ENCODE measurements at places on chromosomes 2 and 18.

- DNase-seq: no peak
These were observed 175.8 kb downstream of the LOXHD1 start for GRCh38 chr18:46481048-46481846.

- no peak for DNase-seq
These were observed 45.0 kb downstream of the SDC1 start for GRCh38 chr2:20179755-20180594.

DNA sequence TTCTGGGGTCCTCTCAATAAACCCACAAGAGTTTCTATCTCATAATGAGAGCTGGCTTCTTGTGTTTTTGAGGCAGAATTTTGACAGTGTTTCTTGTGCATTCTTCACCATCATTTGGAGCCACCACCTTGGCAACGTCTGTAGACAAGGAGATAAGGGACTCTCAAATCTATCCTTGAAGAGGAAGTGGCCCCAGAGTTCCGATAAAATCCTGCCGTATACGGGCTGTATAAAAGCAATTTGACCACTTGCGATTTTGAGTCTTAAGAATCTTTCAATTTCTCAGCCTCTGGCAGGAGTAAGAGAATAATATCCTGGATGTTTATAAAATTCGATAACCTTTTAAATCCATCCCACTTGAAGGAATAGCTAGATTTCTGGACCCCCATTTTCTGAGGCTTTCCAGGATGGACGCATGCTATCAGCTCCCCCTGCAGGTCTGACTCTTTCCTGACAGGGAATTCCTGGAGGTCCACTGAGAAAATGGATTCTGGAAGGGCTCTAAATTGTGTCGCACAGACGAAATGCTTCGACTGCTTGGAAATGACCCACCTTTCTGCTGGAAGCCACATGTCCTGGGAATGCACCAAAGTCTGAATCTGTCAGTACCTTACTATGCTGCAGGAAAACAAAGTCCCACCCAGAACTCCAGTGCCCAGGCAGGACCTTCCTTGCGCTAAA is 54.1 kb downstream of the E2F6 start:
- no peak for DNase-seq

DNA sequence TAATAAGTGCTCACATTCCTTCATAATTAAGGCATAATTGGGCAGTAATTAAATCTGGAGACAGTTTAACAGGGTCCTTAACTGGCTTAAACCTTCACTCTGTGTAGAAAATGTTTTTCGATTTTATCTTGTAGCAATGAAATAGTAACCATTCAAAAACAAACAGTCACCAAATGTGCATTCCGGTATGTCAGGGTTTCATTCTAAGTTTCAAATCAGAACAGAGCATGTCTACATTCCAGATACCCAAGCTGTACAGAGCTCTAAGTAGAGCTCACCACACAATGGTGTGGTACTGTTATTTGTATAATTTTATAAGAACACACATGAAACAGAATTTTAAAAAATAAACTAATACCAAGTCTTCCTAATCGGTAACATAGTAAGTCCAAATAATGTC is 52.6 kb downstream of the SMAD2 start:
- DNase-seq: no peak

DNA sequence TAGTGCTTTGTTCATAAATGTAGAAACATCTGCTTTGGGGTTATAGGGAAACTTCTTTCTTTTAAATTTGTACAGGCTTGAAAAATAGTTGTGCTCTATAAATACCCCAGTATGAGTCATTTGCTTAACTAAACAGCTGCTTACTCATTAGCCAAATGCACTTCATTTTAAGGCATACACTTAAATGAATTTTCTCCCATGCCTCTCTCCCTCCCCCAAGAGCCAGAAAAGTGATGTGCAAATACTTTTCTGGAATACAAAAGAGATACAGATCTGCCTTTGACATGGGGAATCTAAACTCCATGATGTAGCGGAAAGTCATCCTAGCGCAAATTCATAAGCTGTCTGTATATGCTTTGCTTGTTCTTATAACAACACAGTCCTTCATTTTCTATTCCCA is 469.4 kb downstream of the DLGAP1 start:
- DNase-seq: no peak

- DNase-seq: no peak
These were observed 20.8 kb downstream of the KIF1A start for GRCh38 chr2:240799033-240799820.

GRCh38 chr2:156399950-156400705 is 36.1 kb upstream of the GPD2 start:
- peak; percentile 31 for DNase-seq

DNA sequence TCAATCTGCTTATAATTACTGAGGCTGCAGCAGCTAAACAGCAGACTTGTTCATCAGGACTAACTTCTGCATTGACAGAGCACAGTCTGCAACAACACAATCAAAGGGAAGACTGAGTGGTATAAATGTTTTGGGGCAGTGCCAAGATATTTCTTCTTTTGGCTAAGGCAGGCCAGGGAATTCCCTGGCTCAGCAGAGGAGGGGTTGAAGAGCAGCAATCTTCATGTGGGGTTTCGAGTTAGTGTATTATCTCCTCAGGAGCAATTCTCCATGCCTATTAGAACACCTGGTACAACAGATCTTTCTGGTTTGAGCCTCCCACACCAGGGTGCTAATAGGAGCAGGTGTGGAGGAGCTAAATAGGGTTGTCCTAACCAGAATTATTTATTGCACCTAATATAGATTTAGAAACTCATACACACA is 103.0 kb upstream of the STK17B start:
- DNase-seq: no peak

DNA sequence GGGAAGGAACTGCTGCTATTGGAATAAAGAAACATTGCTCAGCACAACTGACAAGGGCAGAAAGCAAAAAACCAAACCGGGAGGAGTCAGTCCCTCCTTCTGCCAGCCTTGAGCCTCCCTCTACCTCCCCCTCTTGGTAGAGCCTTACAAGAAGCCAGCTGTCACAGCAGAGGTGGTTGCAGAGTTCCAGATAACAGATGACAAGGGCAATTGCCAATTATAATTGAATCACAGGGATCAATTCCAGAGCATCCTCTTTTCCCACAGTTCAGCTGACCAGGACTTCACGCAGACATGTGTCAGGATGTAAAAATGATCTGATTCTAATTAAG is 548.2 kb upstream of the LRRTM1 start:
- DNase-seq: no peak

DNA sequence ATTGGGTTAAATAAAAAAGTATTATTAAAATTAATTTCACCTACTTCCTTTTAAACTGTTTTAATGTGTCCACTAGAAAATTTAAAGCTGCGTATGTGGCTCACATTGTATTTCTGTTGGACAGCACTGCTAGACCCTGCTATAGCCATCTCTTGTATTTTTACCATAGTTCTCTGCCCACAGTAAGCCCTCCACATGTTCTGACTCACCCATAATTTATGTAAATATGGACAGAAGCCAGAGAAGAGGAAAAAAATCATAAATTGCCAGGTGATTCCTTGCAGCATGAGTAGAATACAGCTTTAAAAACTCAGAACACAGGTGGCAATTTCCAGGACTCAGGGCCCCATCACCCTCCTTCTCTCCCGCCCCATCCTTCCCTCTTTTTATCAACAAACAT is 142.4 kb upstream of the MEX3C start:
- DNase-seq: no peak

DNA sequence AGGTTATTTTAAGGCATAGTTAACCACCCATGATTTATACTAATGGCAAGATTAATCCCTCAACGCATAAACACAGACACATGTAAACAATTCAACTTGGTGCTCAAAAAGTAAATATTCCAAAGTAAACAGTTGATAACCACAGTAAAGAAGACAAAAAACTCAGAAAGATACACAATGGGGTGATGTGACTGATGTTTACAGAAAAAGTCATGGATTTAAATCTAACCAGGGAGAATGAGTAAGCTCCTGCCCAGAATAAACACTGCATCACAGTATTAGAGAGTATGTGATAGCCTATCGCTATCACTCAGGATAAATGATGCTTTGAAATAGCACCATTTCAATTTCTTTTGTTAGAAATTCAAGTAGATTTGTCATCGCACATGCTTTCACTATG is 49.3 kb downstream of the HIBCH start:
- no peak for DNase-seq

DNA sequence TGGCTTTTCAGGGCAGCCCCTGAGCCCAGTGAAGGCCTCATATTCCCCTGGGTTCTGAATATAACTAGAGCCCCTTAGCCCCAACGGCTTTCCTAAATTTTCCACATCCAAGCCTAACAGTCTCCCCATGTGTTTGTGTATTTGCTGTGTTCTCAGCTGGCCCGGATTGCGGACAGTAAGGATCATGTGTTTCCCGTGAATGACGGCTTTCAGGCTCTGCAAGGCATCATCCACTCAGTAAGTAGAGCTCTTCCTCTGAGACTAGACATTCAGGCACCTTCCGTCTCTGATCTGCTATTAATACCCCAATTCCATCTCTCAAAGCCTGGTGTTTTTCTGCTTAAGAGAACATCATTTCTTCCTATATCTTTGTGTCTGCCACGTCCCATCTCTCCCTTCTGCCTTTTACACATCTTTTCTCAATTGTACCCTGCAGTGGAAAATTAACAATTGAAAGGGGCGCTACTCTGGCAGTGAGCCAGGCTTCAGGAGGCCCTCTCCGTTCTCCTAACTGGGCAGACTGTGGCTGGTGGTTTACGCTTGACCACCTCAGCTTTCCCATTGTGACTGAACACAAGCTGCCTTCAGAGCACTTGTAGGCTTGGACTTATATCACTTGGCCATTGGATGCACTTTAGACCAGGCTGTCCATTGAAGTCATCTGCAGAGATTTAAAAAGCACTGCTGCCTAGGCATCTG is 64.4 kb downstream of the ANTXR1 start:
- no peak for DNase-seq

- DNase-seq: no peak
These were observed 1.7 kb downstream of the SLC8A1 start for GRCh38 chr2:40450066-40450795.

DNA sequence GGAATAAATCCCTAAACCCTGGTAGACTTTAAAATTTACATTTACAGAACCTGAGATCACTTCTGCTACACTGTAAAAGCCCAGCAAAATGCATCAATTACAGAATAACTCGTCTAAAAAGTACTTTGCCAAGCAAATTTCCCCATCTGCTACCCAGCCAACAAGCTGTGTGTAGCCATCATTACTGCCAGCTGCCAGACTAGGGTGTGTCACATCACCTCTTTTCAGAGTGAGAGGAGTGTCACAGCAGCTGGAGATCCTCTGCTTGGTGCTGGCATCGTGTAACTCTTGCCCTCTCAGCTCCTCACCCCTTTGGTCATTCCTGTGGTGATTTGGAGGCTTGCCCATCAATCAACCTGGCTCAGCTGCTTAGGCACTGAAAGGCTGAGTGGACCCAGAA is 340.4 kb upstream of the MMADHC start:
- DNase-seq: no peak

DNA sequence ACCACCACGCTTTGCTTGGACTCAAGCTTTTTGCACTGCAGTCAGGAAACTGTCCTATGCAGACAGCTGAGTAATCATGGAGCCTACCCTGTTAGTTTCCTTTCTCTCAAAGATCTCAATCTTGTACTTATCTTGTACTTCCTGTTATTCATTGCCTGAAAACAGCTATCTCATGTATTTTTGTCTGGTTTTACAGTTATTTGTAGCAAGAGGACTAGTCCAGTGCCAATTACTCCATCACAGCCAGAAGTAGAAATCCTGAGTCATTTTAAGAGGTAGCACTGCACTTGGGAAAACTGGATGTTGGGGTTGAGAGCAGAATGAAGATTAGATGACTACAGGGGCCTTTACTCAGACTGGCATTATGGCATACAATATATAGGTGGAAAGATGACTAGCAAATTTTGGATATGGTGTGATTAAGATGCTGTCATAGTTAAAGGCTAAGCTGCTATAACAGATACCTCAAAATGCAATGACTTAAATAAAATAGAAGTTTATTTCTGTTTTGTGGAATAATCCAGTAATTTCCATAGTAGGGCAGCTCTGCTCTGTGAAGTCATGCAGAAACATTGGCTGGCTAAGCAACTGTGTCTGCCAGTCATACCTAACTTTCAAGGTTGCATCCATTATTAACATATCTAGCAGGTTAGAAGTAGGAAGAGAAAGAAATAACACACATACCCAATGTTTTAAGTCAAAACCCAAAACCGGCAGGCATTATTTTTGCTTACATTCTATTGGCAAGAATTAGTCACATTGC is 21.1 kb upstream of the CHMP3 start:
- no peak for DNase-seq

- DNase-seq: no peak
These were observed 655.1 kb downstream of the DSC3 start for GRCh38 chr18:30387401-30387800.

GRCh38 chr18:62438018-62438329 is 84.9 kb upstream of the ZCCHC2 start:
- DNase-seq: no peak

DNA sequence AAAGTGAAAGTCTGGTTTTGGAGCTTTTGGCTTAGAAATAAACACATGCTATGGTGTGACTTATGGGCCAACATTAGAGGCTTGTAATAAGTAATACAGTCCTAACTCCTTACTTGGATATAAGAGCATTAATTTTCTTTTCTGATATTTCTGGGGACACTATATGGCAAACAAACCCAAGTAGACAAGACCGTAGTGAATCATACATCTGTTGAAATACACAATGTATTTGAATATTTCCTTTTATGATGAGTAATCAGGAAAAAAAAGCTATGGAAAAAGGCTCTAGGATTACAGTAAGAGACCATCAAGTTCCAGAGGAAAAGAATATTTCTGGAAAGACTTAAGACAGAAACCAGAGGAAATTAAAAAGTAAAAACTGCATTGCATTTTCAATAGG is 146.0 kb upstream of the CYP26B1 start:
- no peak for DNase-seq

- DNase-seq: no peak
These were observed 67.3 kb downstream of the ITGB6 start for GRCh38 chr2:160132761-160133160.

- no peak for DNase-seq
These were observed 47.9 kb upstream of the ITGAV start for GRCh38 chr2:186542002-186542401.

- DNase-seq: no peak
These were observed 359.5 kb upstream of the RGPD4 start for GRCh38 chr2:107466984-107467773.

DNA sequence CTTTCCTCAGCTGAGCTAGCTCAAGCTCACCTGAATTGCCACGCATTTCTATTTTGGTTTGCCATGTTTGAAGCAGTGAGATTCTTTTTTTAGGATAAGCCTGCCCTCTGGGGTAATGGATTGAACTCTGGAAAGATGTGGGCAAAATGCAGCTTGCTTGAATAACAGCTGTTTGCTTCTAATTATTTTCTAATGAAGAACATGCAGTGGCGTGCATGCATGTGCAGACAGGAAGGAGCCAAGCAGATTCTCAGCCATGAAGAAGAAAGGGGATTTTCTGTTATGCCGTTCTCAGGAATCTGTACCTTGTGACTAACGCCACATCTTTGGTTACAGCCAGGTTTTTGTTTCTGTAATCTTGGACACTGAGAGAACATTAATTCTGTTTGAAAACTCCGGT is 171.2 kb downstream of the ANTXR1 start:
- DNase-seq: no peak

GRCh38 chr2:223481486-223481885 is 120.7 kb downstream of the SCG2 start:
- no peak for DNase-seq

- DNase-seq: no peak
These were observed 348.1 kb downstream of the RNF144A start for GRCh38 chr2:7265286-7265685.
